ENCODE measurements at places on chromosomes 2 and 18.
A peak's percentile ranks its signal among the peaks of the same experiment; 100 is the strongest.

- DNase-seq = no peak
These were observed 49.0 kb upstream of the PAIP2B start for GRCh38 chr2:71275939-71276310.

- DNase-seq = no peak
These were observed 141.4 kb downstream of the FAM124B start for GRCh38 chr2:224260372-224261020.

GRCh38 chr18:3771121-3771971 lies 321.4 kb downstream of the TGIF1 start:
- peak; percentile 76 for DNase-seq

DNA sequence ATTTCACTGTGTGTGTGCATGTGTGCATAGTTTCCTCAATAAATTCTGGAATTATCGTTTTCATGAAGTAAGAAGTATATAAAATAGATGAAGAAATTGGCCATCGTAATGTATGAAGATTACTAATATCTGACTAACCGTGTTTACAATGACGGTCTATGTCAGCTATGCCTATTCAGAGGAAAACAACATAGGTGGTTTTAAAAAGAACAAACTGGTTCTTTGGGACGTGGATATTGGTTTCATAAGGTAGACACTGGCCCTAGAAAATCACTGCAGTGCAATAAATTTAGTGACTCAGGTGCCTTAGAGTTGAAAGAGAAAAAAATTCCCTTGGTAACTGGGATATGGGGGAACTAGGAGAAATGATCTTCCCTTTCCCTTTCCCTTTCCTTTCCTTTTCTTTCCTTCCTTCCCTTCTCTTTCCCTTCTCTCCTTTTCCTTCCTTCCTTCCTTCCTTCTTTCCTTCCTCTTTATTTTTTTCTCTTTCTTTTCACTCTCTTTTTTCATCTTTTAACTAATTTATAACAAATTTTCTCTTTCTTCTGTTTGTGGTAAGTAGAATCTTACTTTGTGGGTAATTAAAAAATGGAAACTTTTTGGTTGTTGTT lies 36.4 kb downstream of the MAP2 start:
- no peak for DNase-seq

DNA sequence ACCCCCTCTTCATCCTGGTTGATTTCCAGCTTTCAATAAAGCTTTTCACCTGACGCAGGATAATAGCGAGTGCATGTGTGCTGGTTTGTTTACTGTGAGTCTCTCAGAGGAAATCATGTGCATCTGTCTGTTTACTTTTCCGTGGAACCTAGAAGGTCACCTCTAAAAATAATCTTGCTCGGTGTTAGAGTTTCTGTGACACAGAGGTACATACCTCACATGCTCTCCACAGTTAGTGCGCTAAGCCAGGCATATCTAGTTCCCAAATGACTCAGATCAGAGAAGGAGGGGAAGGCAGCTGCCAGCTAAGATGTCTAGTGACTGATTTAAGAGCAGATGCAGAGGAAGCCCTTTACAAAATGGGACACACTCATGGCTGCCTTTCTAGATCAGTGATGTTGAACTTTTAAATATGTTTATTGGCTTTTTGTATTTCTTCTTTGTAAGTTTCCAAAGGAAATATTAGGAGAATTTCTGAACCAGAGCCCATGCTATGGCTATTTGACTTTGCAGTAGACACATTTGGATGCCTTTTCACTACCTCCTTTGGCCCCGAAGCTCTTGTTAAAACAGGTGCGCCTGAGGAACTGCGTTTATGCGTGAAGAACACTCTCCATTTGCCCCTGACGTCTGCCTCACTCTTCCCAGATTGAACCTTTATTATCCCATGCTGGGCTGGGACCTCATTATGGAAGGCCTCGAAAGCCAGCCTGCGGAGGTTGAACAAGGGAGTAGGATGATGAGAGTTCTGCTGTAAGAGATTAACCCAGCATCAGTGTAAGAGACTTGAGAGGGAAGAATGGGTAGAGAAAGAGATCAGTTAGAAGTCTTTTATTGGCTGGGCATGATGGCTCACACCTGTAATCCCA lies 145.6 kb downstream of the FAM161A start:
- no peak for DNase-seq

GRCh38 chr2:61135510-61135909 lies 26.5 kb upstream of the C2orf74 start:
- DNase-seq = no peak

DNA sequence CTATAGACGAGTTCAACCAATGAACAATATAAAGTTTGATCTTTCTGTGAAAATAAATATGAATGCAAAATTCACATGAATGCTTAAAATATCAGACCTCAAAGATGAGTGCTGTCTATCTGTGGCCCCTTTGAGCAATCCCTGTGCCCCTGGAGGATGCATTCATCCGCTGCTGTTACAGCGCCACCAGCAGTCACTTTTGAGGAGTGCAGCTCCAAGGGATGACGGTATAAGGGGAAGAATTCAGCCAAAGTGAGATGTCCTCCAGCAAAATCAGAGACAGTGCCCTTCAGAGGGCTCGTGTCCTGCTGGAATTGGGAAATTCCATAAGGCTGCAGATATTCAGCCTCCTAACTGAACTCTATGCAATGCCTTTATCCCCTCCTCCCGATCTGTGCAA lies 12.0 kb upstream of the CHRNA1 start:
- peak; percentile 57 for DNase-seq

DNA sequence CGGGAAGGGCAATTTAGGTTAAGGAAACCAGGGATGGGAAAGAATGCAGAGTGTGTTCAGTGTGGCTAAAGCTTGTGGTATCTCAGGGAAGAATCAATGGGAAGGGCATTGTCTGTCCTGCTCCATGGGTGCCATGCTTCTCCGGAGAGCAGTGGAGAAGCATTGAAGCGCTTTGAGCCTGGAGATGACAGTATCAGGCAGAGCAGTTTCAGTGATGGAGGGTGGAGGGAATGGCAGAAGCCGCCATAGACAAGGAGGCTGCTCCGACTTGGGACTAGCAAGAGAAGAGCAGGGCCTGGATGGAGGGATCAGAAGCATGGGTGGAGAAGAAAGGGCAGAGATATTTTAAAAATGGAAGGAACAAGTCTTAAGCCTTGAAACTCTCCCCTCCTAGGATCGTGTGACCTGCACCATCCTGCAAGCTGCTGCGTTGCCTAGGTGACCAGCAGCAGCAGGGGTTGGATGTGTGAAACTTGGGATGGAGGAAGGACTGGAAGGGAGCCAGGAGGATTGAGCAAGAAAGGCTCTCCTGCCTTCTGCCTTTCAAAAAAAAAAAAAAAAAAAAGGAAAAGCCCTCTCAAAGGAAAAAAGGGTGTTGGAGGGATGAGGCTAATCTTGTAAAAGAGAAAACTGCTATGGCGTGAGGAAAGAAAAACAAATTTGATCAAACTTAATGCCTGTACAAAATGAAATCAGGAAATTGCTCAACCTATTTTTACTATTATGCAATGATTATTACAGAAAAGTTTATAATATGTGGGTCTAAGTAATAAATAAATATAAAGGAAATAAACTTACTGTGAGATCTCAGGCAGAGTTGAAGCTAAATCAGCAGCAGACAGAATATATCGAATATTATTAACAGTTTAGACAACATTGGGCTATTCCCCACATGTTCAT lies 493.8 kb upstream of the NRP2 start:
- DNase-seq = no peak

GRCh38 chr2:55422876-55423665 lies 3.4 kb upstream of the CCDC88A start:
- no peak for DNase-seq

DNA sequence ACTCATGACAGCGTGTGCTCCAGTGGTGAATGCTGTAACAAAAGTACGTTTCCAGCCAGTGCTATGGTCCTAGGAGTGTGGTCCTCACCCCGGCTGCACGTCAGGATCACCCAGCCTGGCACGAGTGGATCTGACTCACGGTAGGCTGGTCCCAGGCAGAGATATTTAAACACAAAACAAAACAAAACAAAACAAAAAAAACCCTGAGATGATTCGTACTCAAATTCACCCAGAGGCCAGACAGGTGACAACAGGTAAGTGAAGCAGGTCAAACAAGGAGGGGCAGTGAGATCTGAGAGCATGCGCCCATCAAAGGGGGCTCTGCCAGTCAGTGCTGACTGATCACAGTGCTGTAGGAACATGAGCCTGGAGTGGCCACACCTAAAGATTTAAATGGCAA lies 43.2 kb downstream of the C2orf76 start:
- no peak for DNase-seq

- DNase-seq = no peak
These were observed 11.0 kb upstream of the ALPK2 start for GRCh38 chr18:58639751-58640427.

- DNase-seq = no peak
These were observed 251.2 kb upstream of the ID2 start for GRCh38 chr2:8430628-8431027.

- DNase-seq = no peak
These were observed 14.4 kb upstream of the BZW1 start for GRCh38 chr2:200797242-200797770.

DNA sequence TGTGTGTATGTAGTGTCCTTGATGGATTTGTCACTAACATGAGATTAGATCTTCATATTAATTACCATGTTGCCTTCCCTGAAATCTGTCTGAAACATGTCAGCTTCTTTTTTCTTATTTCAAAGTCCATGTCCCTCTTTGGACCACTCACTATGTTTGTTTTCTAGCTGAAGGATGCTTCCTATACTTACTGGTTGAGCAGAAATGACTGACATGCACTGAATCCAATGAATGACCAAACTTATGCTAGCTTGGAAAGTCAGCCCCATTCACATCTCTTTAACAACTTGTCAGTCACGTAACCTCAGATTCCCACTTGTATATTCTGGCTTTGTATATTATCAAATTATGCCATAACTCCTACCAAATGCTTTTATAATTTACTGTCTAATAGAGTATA lies 69.9 kb upstream of the STK39 start:
- no peak for DNase-seq

DNA sequence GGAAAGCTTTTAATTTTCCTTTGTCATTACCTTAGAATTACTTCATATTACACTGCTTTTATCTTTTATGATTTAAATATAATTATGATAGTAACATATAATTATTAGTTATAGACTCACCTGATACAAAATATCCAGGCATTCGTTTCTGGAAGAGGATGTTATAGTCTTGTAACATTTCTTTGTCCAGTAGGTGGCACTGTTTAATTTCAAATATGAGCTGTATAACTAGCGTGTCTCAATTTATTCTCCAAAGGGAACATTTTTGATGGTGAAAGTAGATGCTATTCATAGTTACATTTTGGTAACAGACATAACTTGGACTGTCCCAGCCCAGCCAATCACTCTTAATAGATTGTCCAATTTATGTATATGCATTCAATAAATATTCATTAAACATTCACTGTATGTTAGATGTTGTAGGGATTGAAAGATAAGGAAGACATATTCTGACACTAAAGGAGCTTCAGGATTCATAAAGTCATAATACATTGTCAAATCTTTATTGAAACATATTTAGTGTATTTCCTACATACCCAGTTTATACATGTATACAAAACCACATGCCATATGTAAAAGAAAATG lies 19.2 kb downstream of the DAW1 start:
- DNase-seq = peak; percentile 58

DNA sequence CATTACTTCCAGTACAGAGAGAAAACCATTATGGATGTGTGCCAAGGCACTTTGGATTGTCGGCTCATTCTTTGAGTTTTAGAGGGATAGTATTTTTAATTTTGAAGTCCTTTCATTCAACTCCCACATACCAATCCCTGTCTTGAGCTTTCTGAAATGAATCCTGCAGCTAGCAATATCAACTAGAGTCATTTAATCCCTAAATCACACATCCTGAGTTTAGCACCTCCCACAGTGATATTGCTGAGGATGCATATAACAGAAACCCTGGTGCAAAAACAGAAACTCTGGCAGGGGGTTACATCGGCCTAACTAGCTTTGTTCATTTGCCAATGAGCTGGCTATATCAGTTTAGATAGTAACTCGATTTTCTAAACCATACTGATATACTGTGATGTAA lies 427.3 kb downstream of the LRP1B start:
- no peak for DNase-seq

DNA sequence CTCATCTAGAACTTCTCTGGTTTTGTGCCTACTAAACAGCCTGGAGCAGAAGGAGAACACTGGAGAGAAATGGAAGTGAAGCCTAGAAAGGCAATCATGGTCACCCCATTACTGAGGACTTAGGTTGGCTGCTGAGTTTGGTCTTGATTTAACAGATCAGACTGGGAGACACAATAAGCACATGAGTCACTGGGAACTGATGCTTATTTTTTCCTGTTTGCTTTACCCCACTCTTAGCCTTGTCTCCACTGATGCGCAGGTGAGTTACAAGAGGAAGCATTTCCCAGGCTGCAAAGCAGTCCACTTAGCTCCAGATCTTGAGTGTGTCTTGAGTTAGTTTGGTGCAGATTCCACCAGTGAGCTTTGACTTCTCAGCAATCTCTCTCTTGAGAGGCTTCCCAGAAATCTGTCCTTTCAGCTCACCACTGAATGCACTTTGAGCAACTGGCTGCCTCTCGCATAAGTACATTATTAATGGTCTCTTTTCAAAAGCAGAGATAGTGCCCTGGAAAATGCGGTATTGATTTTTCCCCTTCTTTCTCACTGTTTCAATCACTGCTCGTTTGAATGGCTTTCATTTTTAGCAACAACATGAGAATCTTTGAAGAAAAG lies 390.2 kb upstream of the SETBP1 start:
- DNase-seq = no peak
